ENCODE measurements at places on chromosomes 2 and 18.

- peak; percentile 12 for DNase-seq
Observed at GRCh38 chr2:105338020-105338385, 663 bp downstream of the C2orf49 start.

DNA sequence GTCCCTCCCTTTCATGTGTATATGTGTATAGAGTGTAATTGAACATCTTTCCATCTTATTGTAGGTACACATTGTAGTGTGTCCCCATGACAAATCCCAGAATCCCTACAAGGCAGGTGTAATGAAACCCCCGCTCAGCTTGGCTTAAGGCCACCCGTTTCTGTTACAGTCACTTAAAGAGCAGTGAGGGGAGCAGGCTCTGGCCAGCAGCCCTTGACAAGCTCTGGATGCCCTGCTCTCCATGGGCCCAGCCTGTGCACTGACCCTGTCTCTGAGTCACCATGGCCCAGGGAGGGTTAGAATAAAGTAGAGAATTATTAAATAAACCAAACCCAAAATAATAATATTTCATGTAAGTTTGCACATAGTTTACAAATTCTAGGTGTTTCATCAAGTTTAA is 17.2 kb upstream of the MAL start:
- DNase-seq, result no peak

- no peak for DNase-seq
Observed at GRCh38 chr18:30862900-30863299, 179.6 kb downstream of the DSC3 start.

- no peak for DNase-seq
Observed at GRCh38 chr18:35510076-35510651, 12.4 kb upstream of the INO80C start.

GRCh38 chr2:150618245-150618895 is 130.9 kb upstream of the RND3 start:
- no peak for DNase-seq

GRCh38 chr18:39751921-39752320 is 2186.3 kb upstream of the CELF4 start:
- DNase-seq, result no peak

- DNase-seq, result no peak
Observed at GRCh38 chr18:48533340-48534070, 5.3 kb upstream of the CTIF start.

- no peak for DNase-seq
Observed at GRCh38 chr2:609881-610280, 67.3 kb downstream of the TMEM18 start.

- DNase-seq, result peak; percentile 24
Observed at GRCh38 chr2:28620801-28621171, 124.9 kb downstream of the PLB1 start.

GRCh38 chr18:45670281-45670962 is 53.6 kb upstream of the SLC14A1 start:
- DNase-seq, result peak; percentile 46

GRCh38 chr18:54032412-54032811 is 192.1 kb downstream of the MBD2 start:
- DNase-seq, result no peak

GRCh38 chr2:41375901-41376300 is 671.9 kb upstream of the PKDCC start:
- no peak for DNase-seq

All from CD4-positive, alpha-beta T cell treated with Interleukin-10 for 1 hour (primary cell).